8988T (cell line): ENCODE measurements at places on chromosomes 7 and 10.
A peak's percentile ranks its signal among the peaks of the same experiment; 100 is the strongest.

GRCh38 chr7:94286111-94286510 is 108.6 kb upstream of the COL1A2 start:
- DNase-seq = no peak

DNA sequence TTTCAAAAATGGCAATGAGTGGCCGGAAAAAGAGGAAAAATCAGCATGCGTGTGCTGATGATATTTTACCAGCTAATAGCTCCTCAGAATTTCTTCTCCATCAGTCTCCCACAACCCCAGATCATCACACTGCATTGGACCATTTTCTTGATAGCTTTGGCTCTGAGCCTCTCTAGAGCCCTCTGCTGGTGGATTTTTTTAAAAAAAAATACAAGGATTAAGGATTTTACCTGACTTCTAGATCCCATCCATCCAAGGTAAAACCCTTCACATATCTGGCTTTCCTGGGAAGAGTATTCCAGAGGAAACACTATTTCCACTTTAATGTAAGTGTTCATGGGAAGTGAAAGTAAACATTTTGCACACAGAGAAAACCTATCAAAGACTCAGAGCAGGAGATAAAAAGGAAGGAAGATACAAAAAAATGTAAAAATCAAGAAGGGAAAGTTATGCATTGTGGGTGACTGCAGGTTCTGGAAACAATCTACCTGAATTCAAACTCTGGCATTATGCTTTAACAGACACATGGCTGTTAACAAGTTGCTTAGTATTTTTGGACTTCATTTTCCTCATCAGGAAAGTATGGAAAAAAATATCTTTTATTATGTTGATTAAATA is 380.9 kb downstream of the LRRTM3 start:
- DNase-seq = peak; percentile 7

- DNase-seq = no peak
Observed at GRCh38 chr10:48939790-48940325, at the start of gene LRRC18. LRRC18 (minus strand) TSS chr10:48939840; CDS start chr10:48914155, 25,685 bp downstream.

DNA sequence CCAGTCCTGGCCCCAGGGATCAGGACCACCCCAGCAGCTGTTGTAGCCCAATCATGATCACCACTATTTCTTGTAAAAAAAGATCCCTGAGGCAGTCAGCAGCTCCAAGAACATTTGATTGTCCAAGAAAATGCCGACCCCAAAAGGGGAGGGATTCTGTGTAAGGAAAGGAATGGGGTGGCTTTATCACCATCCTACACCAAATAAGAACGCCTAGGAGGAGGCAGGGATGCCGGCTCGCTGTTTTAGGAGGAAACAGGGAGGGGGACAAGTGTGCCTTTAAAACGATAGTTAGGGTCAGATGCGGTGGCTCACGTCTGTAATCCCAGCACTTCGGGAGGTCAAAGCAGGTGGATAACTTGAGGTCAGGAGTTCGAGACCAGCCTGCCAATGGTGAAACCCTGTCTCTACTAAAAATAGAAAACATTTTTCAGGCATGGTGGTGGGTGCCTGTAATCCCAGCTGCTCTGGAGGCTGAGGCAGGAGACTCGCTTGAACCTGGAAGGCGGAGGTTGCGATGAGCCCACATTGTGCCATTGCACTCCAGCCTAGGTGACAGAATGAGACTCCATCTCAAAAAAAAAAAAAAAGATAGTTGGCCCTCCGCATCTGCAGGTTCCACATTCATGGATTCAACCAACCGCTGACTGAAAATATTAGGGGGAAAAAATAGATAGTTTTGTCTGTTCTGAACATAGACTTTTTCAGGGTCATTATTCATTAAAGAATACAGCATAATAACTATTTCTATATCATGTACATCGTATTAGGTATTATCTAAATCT is 63.6 kb downstream of the PDIA4 start:
- no peak for DNase-seq

DNA sequence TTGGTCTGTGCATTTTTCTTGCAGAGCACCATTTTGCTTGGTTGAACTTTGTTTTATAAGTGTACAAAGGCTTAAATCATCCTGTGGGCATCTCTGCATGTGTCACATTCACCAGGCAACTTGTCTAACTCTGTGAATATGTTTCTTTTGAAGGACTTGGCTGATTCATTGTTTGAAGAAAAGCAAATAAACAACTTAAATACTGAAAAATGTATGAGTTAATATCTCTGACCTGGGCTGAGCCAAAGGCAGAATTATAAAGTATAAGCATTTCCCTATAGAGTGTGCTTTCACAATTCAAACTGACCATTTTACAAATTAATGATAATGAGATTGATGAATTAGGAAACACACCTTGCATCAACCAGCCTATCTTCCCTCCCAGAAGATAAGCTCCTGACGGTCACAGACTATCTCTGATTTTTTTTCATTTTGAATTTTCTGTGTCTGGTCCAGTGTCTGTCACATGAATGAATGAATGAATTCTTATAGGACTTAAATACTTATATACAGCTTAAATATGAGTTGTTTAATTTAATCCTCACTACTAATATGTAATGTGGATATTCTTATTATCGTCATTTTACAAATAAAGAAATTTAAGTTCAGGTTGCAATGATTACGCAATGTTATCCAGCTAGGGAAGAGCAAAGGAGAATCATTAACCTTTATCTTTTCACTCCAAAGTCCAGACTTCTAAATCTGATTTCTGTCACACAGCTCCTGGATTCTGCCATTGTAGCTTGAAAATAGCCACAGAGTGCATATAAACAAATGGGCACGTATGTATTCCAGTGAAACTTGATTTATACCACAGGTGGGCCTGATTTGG is 182.0 kb upstream of the PHYHIPL start:
- no peak for DNase-seq

DNA sequence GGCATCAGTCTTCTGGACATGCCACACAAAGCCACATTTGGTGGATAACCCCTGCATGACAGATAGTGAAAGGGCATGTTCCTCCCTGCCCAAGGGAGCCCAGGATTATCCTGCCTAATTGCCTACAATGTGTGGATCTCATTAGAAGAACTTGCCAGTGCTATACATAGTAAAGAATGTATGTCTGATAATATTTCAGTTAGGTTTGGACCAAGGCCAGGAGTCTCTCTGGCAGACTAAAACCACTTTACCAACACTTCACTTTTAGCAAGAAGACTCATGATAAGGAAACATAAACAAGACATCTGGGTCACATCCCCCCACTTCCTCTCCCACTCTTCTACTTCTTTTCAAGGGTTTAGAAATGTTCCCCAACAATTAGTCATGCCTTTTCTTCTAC is 196.7 kb downstream of the MTERF1 start:
- DNase-seq = no peak

- no peak for DNase-seq
Observed at GRCh38 chr10:125157505-125157904, 2.9 kb downstream of the CTBP2 start.

GRCh38 chr10:58081353-58081752 is 186.3 kb downstream of the IPMK start:
- no peak for DNase-seq

GRCh38 chr7:29480451-29480850 is 83.2 kb upstream of the PRR15 start:
- DNase-seq = no peak

DNA sequence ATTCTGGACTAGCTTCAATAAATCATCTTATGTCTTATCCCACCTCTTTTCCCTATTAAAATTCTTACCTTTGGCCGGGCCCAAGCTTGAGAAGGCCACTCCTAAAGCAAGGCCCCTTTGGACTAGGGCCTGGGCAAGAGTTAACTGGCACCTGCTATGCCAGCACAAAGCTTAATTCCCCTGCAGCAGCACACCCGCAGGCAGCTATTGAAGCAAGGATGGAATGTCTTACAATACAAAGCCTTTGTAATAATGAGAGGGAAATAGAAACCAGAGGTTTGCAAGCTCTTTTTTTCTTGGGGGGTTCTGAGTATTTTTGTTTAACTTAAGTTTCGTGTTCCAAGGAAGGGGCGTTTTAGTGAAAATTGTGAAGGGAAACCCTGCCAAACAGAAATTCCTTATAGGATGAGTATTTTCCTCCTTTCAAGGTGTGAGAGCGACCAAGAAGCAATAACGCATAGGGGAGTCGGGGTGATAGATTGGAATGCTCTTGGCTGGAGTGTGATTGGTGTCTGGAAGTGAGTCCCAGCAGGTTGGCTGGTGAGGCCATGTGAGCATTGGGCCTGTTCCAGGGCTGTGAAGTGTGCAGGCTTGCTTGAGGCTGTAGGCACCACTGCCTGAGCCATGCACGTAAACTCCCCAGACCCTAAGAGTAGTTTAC is 148.5 kb downstream of the KIAA1217 start:
- DNase-seq = no peak

- DNase-seq = no peak
Observed at GRCh38 chr7:1817061-1817712, 147.1 kb downstream of the ELFN1 start.

DNA sequence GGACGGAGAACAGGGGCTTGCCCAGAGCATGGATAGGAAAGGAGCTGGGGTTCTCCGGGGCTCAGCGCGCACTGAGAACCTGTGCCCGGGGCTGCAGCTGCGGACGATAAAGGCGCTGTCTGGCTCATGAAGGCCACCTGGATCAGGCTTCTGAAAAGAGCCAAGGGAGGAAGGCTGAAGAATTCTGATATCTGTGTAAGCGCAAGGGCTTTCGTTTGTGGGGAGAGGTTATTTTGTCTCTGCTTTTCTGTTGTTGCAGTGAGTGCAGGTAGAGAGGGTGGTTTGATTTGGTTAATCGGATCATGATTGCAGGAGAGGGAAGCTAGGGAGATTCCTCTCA is 250.5 kb downstream of the NSUN6 start:
- no peak for DNase-seq

- no peak for DNase-seq
Observed at GRCh38 chr7:70458745-70459144, 673.2 kb upstream of the GALNT17 start.

DNA sequence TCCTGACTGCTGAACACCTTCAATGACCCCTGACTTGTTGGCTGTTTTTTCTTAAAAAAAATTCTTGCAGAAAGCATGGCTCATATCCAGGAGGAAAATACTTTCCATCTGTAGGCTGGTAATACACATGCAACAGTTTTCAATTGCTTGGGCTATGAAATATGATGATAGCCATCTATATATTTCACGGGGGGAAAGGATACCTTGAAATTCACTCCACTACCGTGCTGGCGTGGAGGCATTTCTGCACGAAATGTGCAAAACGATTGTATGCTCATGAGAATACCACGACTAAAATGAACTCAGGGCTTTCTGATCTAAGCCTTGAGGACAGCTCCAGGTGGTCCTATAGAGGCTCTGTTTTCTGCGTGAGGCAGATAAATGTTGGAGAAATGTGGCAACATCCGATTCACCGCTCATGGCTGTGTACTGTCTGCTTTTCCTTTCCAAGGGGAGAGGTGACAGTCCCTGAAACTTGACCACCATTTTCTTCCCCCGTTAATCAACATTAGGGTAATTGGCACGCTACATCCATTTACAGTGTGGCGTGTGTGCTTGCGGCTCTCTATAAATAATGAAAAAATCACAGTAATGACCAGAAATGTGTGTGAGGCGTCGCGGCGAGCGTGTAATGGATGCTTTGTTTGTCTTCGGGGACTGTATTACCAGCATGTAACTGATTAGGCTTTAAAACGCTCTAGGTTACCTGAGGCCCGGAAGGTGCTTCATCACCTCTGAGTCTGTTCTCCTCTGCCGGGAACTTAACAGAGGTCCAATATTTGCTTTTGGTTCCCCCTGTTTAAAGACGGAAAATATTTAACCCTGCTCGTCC is 12.8 kb upstream of the CARD11 start:
- no peak for DNase-seq
